Myocyte (in vitro differentiated cells): ENCODE measurements at places on chromosomes 12 and 14.
A peak's percentile ranks its signal among the peaks of the same experiment; 100 is the strongest.

DNA sequence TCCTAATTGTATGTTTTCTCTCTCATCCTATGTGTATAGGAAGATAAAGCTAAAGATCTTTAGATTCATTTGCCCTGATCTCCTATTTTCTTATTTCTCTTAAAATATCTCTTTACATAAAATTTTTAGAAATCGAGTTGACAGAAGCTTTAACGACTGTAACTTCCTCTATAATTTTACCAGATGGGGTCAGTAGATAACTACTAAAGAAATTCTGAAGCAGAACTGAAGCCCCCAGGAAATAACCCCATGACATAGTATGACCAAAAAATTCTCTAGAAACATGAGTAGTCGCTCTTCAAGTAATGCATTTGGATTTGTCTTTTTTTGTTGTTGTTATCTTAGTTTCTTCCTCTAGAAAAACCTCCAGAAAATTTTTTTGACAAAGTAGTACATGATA lies 288.0 kb downstream of the ERC1 start:
- no peak for DNase-seq

GRCh38 chr14:102500713-102501112 lies 8.9 kb downstream of the ANKRD9 start:
- no peak for DNase-seq

DNA sequence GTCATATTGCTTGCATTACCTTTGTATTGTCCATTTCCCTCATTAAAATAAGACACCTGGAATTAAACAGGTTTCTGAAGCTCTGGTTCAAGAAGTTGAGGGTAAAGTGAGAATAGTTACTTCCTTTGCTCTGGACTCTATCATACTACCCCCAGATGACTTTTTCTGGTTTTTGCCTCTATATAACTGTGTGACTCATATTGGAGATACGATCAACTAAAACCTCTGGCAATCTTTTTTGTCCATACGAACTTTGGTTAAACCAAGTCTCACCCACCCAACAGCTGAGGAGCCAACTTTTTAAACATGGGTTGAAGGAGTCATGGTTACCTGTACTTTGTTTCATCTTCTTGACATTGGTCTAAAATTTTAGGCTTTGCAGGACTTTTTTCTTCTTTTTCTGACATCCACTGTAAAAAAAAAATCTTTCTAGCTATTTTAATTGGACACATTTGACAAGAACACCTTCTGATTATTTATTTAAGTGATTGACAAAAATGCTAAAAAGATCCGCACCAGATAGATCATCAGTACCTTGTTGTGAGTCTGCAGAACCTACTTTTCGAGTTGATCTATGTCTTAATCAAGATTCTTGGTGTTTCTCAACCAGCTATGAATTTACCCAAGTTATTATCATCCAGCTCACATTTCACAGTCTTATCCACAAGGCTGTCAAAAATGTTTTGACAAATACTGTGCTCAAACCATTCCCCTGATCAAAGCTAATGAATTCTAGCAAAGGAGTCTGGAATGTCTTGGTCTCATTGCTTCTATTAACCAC lies 166.0 kb downstream of the IPO8 start:
- no peak for DNase-seq

GRCh38 chr12:109173443-109174240 lies 57.3 kb downstream of the ACACB start:
- DNase-seq: no peak

DNA sequence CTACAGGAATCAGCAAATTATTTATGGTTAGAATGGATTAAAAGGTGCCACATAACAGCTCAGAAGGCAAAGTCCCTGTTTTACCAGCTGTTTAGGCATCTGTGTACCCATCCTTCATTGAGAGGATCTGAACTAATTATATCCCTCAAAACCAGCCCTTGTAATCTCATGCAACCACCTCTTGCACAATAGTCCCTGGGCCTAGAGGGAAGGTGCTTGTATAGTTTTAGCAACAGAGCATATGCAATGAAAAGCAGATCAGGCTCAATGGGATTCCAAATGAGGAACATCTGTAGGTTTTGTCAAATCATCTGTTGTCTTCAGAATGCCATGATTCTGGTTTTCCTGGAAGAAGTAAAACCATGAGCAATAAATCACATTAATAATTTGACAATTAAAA lies 26.0 kb upstream of the GLIPR1L2 start:
- peak; percentile 76 for DNase-seq
